ENCODE measurements at places on chromosomes 16 and 17.

DNA sequence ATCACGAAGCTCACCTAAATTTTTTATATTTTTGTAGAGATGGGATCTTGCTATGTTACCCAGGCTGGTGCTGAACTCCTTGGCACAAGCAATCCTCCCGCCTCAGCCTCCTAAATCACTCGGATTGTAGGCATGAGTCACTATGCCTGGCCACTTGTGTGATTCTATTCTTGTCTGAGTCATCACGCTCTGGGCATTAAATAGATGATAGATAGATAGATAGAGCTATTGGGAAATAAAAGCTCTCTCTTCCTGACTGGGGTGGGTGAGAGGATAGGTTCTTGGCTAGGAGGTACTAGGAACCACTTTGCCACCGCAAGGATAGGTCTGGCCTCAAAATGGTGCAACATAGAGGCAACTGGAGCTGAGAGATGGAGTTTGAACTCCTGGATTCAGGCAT lies 21.4 kb upstream of the CACNG3 start:
- DNase-seq, result no peak

DNA sequence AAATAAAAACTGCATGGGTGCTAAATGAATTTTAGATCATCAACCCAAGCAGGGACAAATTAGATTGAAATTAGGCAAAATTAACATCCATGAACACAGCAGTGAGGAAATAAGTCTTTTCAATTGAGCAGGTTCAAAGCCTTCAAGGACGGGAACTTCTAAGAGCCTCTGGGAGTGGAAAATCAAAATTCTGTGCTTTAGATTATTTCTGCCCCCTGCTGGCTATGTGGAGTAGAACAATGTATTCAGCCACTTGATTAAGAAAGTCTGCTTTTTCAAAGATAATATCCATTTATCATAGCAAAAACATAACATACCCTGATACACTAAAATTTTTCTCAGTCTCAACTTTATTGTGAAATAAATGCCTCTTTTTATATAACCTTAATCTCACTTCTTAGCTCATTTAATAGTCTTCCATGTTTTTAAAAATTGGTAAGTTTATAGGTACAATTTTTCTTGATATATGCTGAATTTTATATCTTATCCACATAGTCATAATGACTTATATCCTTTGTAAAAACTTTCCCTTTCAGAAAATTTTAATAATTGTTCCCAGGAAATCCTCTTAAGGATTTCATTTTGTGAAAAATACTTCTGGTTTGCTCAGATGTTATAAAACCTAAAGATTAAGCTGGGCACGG lies 28.1 kb upstream of the NOL11 start:
- peak; percentile 13 for DNase-seq

- no peak for DNase-seq
Measured at GRCh38 chr16:87834668-87835473, 34.4 kb downstream of the SLC7A5 start.

- DNase-seq, result no peak
Measured at GRCh38 chr17:54932711-54933110, 32.1 kb downstream of the TOM1L1 start.

GRCh38 chr17:57403236-57403635 lies 146.9 kb downstream of the MSI2 start:
- no peak for DNase-seq

DNA sequence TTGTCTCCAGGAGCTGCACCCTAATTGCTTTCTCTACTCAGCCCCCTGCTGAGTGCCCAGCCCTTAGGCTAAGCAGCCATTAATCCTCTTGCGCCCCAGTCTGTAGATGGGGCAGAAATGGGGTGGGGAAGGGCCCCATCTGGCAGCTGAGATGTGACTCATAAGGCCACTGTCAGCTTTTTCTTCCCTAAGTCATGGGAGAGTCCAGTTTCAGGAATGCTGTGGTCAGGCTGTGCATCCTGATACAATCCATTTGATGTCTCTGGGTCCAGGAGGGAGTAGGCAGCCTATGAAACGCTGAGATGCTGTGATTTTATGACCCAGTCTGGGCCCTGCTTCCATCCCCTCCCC lies 12.3 kb downstream of the PLXDC1 start:
- DNase-seq, result no peak

DNA sequence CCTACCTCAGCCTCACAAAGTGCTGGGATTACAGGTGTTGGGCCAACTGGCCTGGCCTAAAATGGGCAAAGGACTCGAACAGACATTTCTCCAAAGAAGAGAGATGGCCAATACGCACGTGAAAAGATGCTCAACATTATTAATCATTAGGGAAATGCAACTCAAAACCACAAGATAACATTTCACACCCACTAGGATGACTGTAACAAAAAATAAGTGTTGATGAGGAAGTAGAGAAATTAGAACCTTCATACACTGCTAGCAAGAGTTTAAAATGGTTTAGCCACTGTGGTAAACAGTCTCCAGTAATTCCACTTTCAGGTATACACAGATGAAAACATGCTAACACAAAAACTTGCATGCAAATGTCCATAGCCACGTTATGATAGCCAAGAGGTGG lies 5.7 kb downstream of the TMED6 start:
- no peak for DNase-seq

DNA sequence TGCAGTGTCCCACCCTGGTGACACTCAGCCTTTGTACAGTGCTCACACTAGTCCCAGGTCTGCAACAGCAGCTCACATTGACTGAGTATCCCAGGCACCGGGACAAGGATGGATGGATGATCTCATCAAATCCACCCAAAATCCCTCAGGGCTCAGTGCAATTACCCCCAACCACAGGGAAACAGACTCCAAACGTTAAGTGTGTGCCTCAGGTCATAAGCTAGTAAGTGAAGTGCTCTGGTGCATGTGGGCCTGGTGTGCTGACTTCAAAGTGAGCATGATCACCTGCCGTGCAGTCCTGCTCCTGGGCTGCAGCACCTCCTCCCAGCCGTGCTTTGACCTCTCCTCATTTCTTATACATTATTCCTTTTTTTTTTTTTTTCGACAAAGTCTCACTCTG lies 31.2 kb upstream of the CD300E start:
- no peak for DNase-seq

- DNase-seq, result no peak
Measured at GRCh38 chr16:75931043-75931442, 204.8 kb upstream of the CPHXL start.

DNA sequence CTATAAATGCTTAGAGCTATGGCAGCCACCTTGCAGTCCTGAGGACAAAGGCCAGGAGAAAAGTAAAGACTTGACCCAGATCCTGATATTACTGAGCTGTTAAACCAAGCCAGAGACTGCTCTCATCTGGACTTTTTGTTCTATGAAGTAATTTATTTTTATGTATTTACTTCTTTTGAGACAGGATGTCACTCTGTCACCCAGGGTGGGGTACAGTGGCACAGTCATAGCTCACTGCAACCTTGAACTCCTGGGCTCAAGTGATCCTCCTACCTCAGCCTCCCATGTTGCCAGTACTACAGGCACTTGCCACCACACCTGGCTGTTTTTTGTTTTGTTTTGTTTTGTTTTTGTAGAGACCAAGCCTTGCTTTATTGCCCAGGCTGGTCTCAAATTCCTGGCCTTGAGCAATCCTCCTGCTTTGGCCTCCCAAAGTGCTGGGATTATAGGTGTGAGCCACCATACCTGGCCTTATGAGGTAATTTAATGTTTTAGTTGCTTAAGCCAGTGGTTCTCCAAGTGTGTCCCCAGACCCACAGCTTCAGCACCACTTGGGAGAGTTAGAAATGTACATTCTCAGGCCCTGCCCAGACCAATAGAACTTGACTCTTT lies 112.1 kb downstream of the COPRS start:
- DNase-seq, result no peak

DNA sequence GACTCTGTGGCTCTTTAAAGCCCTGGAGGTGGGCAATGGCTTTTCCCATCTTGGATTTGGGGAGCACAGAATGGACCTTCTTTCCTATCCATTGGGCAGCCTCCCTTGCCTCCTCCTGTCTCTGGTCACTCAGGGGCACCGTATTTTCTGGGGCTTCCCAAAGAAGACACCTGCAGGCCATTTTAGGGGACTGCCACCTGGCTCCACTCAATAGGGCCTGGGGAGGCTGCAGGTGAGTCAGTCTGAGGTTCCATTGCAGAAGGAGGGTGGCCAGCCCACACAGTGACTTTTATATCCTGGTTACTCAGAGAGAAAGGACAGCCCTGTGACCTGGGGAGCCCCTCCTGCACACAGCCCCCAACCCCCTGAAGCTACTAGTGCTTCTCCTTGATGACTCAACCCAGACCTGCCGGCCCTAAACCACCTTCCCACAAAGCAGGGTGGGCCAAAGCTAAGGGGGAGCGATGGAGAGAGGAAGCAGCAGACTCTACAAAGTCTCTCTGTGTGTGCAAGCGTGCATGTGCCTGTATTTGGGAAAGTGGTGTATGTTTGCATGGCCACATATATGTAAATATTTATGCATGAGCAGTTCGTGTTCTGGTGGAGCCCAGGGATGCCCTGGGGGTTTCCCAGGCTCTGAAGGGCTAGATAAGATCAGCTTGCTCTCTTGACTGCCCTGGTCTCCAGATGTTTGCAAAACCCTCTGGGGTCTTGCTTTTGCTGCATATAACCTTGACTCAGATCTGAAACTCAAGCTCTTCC lies 5.0 kb downstream of the CX3CL1 start:
- DNase-seq, result peak; percentile 15
